ENCODE measurements at places on chromosomes 4 and X.
A peak's percentile ranks its signal among the peaks of the same experiment; 100 is the strongest.

GRCh38 chr4:7812231-7812857 is 127.3 kb downstream of the AFAP1 start:
- no peak for DNase-seq

DNA sequence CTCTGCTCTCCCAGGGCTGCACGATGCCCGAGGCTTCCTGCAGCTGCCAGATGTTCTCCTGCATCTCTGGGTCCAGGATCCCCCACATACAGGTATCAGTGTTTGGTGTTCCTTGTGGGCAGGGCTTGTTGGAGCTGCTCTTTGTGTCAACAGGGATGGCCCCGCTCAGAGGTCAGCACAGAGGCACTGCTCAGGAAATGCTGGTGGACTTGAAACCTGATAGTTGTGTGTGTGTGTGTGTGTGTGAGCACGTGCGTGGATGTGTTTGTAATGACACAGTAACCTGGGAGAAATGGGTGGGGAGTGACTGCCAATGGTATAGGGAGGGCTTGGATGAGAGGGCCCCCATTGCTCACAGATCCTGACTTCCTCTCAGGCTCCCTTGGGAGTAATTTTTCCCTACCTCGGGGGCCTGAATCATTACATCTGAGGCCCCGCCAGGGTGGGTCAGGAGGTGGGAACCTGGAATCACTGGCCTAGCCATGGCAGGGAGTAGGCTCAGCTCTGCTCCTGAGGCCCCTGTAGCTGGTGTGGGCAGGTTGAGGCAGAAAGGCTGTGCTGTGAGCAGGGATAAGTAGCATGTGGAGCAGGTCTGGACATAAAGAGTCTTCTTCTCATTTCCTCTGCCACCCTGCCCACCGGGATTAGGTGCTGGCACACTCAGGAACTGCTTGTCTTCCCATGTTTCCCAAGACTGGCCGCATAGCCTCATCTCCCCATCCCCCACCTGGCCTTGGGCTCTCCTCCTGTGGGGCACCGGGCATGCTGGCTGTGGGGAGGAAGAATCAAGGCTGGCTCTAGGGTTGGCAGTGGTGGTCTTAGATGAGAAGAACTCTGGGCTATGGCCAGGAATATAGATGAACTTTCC is 2.5 kb upstream of the EFNB1 start:
- peak; percentile 51 for DNase-seq

DNA sequence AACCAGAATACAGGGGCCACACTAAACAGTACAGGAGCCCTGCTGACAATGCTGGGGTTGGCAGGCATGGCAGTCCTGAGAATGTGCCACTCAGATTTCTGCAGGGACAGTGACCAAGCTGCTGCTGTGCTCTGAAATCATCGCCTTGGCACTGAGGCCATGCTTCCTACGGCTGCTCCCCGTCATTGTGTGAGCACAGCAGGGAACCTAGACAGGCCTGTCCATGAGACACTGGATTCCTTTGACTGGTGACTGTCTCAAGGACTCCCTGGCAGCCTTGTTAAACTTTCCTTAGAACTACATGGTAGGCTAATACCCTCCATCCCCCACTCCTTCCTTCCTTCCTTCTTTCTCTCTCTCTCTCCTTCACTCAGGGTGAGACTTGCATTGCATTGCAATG is 111.4 kb downstream of the LUZP4 start:
- DNase-seq, result no peak

DNA sequence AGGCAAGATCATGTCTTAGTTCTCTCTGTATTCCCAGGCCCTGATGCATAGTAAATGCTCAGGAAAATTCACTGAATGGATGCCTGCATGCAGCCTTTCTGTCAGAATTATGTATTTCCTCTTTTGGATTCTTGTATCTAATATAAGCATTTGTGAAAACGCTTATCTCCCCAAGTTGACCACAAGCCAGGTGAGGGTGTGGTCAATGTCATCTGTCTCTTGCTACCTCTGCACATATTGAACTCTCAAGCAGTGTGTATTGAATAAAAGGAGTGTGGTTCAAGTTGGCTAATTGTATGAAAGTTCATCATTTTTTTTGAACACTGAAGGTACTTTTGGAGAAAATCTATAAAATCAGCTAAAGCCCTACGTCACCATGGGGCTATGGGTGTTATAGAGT is 84.3 kb downstream of the CNGA2 start:
- no peak for DNase-seq

GRCh38 chr4:150717952-150718351 is 136.0 kb downstream of the MAB21L2 start:
- no peak for DNase-seq

GRCh38 chr4:142088906-142089305 is 452.5 kb downstream of the IL15 start:
- no peak for DNase-seq

GRCh38 chr4:183499801-183500200 is 5.1 kb upstream of the ING2 start:
- DNase-seq, result peak; percentile 39

- DNase-seq, result no peak
These were observed 1564.8 kb downstream of the RPA4 start for GRCh38 chrX:98448524-98448923.

DNA sequence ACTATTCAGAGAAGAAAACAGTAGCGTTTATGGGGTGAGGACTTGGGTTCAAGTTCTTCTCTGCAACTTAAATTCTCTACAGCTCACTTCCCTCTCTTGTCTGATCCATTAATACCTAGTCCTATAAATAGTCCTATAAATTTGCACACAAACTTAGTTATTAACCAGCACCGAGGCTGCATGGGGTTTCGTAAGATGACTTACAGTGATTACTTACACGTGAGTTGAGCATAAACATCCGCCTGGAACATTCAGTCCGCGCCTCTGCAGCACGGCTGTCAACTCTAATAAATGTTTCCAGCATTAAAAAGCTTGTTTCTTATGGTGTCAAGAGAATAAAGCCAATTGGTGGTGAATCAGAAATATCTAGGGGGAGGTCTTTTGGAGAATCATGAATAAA is 103.0 kb upstream of the ENPP6 start:
- DNase-seq, result no peak

- no peak for DNase-seq
These were observed 16.0 kb downstream of the IGFBP7 start for GRCh38 chr4:57093845-57094831.

DNA sequence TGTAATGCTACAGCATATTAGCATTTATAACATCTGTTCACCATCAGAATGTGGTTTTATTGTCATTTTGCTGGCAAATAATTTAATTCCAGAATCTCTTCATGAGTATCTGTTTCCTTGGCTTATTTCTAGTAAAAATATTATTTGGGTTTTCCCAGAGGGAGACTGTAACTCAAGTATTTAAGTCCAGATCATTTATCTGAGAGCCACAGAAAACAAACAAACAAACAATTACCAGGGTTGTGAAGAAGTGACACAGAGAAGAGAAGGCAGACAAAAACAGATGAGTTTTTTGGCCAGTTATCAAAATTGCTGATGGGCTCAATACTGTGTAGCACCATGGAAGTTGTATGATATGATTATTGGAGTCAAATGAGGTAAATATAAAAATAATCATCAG is 515.1 kb downstream of the TECRL start:
- no peak for DNase-seq

- DNase-seq, result no peak
These were observed 16.2 kb downstream of the GPAT3 start for GRCh38 chr4:83552083-83552482.

DNA sequence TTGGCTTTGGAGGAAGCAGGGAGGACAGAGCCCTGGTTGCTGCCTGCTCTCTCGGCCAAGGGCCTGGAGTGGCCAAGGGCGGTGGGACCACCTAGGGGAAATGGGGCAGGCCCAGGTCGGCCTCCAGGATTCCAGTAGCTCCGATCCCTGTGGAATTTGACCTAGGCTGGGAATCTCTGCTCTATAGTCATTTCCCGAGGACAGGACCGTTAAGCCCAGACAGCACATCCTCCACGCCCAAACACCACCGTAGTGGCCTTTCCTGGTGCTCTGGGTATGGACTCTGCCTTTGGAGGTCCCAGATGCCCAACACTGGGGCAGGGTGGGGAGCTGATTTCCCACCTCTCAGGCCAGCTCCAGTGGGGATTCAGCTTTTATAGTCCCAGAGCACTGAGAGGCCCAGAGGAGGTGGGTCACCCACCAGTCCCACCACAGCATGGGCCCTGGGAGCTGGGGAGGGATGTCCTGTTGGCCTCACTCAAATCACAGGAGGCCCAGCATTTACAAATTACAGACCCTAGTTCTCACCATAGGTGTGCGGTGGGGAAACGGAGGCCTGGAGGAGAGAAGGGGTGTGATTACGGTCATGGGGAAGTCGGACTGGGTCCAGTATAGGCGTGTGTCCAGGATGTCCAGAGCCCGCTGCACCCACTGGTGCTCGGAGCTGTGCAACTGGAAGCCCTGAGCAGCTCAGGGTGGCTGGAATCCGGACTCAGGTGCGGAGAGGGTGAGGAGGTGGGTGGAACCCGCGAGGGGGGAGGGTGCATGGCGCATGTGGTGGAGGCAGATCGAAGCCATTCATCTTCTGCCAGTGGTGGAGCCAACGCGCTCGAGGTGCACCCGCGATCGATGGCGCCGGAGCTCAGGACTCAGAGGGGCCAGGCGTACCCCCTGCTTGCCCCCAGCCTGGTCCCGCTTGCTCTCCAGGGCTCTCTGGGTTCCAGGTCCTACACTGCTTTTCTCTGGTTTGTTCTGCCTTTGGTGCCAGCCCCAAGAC is 7.7 kb downstream of the HMX1 start:
- DNase-seq, result no peak

- no peak for DNase-seq
These were observed 206.0 kb downstream of the DCTD start for GRCh38 chr4:182711211-182711610.

DNA sequence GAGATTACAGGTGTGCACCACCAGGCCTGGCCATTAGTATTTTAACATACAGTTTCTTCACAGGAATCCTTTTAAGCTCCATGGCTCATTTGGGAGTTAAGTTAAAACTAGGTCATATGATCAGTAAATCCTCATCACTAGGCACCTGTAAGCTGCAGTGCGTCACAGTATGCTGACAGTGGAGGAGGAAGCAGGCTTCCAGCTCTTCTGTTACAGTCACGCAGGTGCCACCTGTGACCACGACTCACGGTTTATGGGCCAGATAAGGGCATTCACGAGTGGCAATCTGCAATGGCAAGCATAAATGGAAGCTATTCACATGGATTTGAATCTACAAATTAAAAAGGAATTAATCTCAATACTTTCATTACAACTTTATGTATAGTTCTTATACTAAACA is 129.4 kb upstream of the BCOR start:
- DNase-seq, result peak; percentile 24

DNA sequence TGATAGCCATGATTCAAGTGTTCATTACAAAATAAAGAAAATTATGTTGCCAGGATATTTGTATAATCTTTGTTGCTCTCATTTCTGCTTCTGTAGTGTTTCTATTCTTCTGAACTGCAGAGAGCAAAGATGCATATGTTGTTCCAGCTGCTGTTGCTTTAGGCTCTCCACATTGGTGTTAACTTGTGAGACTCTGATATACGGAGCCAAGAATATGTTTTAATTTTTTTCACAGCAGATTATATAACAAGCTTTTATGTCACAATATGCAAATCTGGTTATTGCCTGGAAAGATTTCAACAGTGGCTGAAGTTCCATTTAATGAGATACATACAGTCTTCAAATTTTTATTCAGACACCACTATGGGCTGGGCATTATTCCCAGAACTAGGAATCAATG is 655.0 kb downstream of the GRXCR1 start:
- DNase-seq, result no peak

- no peak for DNase-seq
These were observed 192.8 kb downstream of the DCTD start for GRCh38 chr4:182724414-182724813.

DNA sequence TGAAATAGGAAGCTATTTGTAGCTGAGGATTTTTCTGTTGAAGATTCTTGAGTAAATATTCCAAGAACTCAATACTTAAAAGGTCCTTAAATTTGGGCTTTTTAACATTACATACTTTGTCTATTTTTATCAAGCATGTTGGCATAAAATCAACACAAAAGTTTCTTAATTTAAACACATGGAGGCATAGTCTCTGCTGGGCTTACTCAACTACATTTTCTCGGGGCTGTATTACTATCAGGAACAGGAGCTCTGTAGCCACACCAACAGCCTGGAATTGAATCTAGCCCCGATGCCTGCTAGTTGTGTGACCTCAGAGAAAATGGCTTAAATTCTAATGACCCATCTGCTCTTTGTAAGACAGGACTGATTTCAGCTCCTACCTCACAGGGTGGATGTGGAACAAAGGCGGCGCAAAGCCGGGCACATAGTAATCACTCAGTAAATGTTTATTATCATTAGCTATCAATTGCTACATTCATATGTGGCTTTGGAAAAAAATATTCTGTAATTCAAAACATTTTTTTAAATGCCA is 207.0 kb downstream of the NSUN7 start:
- DNase-seq, result no peak

DNA sequence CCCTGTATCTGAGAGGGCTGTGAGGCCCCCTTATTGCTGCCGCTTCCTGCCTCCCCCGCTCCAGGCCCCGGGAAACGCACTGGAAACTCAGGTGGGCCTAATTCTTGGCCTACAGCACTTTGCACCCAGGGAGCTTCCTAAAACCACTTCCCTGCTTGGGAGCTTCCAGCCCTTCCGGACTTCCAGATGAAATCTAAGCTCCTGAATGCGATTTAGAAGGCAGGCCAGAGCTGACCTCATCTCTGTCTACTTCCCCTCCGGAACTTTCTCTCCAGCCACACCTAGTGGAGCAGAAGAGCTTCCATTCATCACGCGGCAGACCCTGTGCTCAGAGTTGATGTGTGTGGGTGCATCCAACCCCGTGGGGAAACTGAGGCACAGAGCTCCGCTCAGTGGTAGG is 84.2 kb downstream of the SORCS2 start:
- no peak for DNase-seq

DNA sequence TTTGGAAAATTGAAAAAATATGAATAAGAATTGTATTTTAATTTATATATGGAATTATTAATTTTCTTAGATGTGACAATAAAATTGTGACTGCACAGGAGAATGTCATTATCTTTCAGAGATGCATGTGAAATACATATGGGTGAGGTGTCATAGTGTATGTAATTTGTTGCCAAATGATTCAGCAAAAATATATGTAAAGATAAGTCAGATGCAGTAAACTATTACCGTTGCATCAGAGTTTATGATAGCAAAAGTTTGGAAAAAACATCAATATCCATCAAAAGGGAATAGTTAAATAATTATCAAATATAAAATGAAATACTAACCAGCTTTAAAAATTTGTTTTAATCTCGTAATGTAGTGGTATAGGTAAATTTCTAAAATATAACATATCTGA is 10.4 kb upstream of the SLC7A11 start:
- DNase-seq, result no peak

GRCh38 chrX:39073131-39073530 is 271.9 kb downstream of the MID1IP1 start:
- no peak for DNase-seq

- no peak for DNase-seq
These were observed 43.2 kb downstream of the PALLD start for GRCh38 chr4:168540086-168540485.

DNA sequence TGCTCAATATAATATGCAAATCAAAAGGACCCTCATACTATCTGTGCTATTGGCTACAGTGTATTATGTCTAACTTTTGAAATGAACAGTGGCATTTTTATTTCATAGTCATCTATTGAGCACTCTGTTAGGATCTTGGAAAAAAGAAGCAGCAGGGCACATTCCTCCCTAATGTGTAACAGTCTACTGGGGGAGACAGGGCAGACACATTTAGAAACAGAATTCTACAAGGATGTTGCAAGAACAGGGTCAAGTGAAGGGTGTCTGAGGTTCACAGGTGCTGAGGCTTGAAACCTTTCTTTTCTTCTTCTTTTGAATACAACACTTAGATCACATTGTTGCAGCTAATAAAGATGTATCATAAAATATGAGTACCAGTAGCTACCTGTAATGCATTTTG is 129.7 kb upstream of the SLC4A4 start:
- DNase-seq, result no peak

Data from DMS53 (cell line).